Heart left ventricle (tissue), 16 donors: ENCODE measurements at places on chromosomes 11 and 22. TPM values are rescaled to one million over a fixed set of nuclear protein-coding genes. Genes with fewer than 3 reads are reported as not detected.

Gene RAG2
- total RNA-seq = not detected

Gene YPEL4
- total RNA-seq = 0.16 TPM

Gene HTR3B
- total RNA-seq = not detected

Gene GVQW3
- total RNA-seq = 0.60 TPM

Gene CCDC73
- total RNA-seq = not detected

Gene APOA4
- total RNA-seq = not detected

Gene KRTAP5-8
- total RNA-seq = not detected

Gene LDLRAD3
- total RNA-seq = 1.9 TPM

Gene OR4D5
- not detected for total RNA-seq

Gene FGF3
- not detected for total RNA-seq

Gene SH3BP1
- total RNA-seq = 0.88 TPM

Gene UCP2
- total RNA-seq = 65.3 TPM

Gene CAVIN3
- 86.7 TPM for total RNA-seq

Gene OR52I1
- total RNA-seq = not detected

Gene SCGB1D2
- total RNA-seq = 2.0 TPM
